ENCODE measurements at places on chromosomes 12 and 14. TPM values are rescaled to one million over a fixed set of nuclear protein-coding genes. Genes with fewer than 3 reads are reported as not detected.

The SUDS3 gene
- 23.6 TPM for total RNA-seq

DNA sequence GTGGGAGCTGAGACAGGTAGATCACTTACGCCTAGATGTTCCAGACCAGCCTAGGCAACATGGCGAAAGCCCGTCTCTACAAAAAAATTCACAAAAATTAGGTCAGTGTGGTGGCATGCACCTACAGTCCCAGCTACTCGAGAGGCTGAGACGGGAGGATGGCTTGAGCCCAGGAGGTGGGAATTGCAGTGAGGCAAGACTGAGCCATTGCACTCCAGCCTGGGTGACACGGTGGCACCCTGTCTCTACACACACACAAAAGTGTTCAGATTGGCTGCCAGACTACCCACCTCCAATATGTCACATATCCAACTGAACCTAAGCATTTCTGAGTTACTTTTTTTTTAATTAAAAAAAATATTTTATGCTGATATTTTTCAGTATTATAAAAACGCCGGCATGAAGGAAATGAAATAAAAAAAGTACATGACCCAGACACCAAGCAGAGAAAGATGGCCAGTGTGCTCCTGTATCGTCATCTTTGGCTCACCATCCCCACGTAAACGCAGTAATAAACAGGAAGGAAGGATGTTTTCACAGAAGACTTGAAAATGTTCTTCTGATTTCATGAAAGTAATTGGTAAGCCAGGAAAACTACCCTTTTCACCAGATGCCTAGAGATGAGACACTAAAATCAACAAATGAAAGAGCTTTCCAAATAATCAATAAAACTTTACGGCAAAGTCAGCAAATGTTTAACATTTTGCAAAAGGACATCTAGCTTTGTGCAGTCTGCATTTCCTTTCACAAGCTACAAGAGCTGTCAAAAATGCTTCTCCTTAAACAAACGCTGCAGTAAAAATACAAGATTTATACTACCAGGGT lies 26.4 kb downstream of the CDC42BPB start:
- no peak for DNase-seq

The CNTN1 gene
- not detected for total RNA-seq

GRCh38 chr12:69987579-69988091 lies 162.6 kb downstream of the MYRFL start:
- no peak for DNase-seq

- DNase-seq = peak; percentile 84
These were observed 18.0 kb downstream of the TRAF3 start for GRCh38 chr14:102795060-102795925.

- DNase-seq = no peak
These were observed 275.7 kb downstream of the CCDC59 start for GRCh38 chr12:82082501-82082900.

The KCNC2 gene
- not detected for total RNA-seq

DNA sequence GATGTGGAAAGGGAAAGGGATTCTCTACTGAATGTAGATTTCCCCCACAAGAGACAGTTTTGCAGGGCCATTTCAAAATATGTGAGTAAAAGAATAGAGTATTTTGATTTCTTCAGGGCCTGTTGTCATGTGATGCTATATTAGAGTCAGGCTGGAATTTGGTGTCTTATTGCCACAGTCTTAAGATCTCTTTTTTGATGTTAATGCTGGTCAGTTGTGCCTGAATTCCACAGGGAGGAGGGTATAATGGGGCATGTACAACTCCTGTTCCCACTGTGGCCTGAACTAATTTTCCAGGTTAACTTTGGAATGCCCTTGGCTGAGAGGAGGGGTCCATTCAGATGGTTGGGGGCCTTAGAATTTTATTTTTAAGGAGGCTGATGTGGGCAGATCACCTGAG lies 111.0 kb upstream of the MAX start:
- DNase-seq = no peak

The FAM222A gene
- 1.3 TPM for total RNA-seq

- no peak for DNase-seq
These were observed 4.5 kb downstream of the EFS start for GRCh38 chr14:23360496-23360895.

- no peak for DNase-seq
These were observed 108.0 kb upstream of the MDM1 start for GRCh38 chr12:68440068-68440581.
